Amniotic stem cell (primary cell): ENCODE measurements at places on chromosomes 6 and 20.
A peak's percentile ranks its signal among the peaks of the same experiment; 100 is the strongest.

GRCh38 chr20:50872560-50873425 is 58.4 kb downstream of the ADNP start:
- no peak for DNase-seq

GRCh38 chr20:8095648-8096572 is 36.2 kb upstream of the PLCB1 start:
- no peak for DNase-seq

- DNase-seq, result no peak
Observed at GRCh38 chr6:118775381-118775780, 118.6 kb upstream of the ASF1A start.

DNA sequence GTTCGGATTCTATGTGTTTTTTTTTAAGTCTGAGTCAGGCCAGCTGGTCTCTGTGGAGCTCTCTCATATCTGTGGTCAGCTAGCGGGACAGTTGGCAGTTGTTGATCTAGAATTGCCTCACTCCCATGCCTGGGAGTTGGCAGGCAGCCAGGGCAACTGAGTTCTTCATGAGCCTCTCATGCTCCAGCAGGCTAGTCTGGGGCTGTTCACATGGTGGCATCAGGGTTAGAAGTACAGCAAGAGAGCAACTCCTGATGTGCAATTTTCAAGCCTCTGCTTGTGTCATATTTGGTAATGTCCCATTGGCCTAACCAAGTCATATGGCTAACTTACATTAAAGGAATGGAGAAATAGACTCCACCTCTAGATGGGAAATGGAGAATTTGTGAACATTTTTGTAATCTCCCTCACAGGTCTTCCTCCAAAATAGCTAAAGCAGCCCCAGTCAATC is 6.7 kb upstream of the IFT52 start:
- DNase-seq, result peak; percentile 74

DNA sequence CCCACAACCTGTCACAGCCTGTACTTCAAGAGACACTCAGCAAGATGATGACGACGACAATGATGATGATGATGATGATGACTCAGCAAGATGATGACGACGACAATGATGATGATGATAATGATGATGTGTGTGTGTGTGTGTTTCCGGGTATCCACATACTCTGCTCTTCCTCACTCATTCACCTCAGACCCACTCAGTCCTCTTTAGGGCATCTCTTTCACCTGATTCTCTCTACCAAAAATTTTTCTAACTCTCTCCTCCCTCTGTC is 1.2 kb upstream of the EIF6 start:
- no peak for DNase-seq

DNA sequence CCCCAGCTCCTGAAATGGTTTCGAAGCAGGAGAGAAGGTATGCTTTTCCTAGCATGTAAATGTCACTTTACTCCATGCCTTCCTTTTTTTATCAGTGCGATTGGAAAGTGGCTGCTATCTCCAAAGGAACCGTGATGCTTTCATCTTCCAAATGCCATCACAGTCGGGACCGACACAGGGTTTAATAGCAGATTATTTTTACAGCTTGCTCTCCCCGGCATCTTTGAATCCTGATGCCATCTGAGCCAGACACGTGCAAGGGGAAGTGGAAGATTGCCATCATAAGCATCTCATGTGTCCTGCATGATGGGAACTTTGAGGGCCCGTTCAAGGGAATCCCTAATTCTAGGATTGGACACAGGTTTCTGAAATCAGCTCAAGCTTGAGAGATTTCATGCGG is 253.4 kb upstream of the KCNG1 start:
- no peak for DNase-seq

DNA sequence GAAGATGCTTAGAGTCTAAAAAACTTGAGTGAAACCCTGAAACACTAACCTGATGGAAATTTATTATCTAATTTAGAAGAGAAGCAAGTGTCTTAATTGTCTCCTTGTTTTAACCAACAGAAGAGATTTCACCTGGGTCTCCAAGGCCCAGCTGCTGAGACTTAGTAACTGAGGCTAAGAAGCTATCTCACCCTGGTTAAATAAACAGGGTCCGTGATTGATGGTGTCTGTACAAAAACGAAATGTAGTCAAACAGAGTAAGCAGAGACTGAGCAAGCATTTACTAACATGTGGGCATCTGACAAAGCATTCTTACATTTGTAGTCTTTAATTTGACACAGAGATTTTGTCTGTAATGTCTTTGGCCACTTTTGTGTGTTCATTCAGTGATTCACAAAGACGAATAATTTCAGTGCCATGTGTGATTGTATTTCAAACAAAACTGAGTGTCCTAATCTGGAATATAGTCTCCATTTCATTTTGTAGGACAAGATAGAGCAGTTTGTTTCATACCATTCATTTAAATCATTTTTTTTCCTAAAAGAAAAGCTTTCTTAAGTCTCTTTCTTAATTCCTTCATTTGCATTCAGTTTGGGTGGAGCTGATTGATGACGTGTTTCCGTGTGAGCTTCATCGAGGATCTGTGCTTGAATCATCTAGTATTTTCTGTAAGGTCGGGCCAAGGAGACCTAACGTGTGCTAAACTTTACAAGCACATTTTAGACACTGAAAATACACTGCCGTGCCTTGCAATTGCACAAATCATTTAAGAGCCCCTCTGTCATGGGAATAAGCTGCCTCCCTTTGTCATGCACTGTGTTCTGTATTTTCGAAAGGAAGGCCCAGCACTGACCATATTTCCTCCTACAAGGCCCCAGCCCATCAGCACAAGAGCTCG is 170.6 kb upstream of the QKI start:
- no peak for DNase-seq

GRCh38 chr20:17852323-17852722 is 116.3 kb downstream of the SNX5 start:
- no peak for DNase-seq

GRCh38 chr6:85691478-85691877 is 48.8 kb upstream of the SYNCRIP start:
- no peak for DNase-seq

DNA sequence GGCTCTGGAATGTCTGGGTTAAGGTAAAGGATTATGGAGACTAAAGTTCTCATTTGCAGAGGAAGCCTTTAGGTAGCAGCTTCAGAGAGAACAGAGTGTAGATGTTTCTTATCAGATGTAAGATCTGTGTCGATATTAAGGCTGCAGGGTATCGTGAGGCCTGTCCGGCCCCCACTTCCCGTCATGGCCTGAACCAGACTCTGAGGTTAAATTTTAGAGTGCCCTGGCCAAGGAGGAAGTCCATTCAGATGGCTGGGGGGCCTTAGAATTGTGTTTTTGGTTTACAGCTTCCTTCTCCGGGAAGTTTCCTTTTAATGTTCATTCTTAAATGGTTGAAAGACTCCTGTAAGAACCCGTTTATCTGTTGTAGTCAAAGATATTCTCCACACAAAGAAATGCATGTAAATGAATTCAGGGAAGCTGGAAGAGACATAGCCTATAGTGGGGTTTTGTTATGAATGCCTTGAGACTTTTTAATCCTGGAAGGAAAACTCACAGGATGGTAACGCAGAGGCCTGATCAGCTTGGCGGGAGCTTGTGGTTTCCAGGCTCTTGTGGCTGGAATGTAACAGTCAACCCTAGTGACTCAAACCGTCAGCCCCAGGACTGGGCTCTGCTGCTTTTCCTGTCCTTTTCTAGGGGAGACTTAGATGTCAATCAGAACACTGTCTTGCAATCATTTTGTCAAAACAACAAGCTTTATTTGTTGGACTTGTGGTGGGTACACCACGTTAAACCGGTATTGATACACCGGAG is 34.7 kb downstream of the KIF25 start:
- no peak for DNase-seq

- no peak for DNase-seq
Observed at GRCh38 chr6:90446164-90446563, 140.7 kb downstream of the MAP3K7 start.

- DNase-seq, result no peak
Observed at GRCh38 chr6:73368675-73369074, 1.0 kb downstream of the OOEP start.

DNA sequence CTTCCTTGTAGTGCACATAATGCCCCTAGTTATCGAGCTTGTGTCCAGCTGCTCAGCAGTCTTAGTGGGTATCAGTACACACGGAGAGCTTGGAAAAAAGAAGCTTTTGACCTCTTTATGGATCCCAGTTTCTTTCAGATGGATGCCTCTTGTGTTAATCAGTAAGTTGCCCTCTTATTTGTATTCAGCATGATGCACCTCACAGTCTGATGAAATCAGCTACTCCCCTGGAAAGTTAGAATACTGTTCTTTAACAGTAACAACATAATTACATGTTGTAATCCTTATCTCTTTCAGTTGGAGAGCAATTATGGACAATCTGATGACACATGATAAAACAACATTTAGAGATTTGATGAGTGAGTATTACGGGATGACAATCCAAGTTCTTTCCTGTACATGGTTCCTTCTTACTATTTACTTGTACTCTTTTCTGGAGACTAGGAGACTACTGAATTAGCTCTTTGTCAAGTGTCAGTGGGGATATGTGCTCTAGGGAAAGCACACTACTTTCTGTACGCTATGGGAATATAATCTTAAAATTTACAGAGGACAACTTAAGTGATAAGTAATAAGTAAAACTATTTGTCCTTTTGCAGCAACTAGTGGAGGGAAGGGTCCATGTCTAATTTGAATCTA is 39.1 kb downstream of the PGM3 start:
- DNase-seq, result no peak

DNA sequence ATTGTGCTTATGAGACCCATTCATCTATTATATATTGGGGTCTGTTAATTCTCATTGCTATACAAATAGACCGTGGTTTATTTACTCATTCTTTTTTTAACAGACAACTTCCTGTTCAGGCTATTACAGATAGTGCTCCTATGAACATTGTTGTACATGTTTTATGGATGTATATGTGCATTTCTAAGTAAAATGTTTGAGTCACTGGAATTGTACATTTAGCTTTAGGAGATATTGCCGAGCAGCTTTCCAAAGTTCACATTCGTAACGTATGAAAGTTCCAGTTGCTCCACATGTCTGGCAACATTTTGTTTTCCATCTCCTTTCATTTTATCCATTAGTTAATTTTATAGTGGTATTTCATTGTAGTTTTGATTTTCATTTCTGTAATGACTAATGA is 19.1 kb downstream of the SLC17A2 start:
- no peak for DNase-seq

DNA sequence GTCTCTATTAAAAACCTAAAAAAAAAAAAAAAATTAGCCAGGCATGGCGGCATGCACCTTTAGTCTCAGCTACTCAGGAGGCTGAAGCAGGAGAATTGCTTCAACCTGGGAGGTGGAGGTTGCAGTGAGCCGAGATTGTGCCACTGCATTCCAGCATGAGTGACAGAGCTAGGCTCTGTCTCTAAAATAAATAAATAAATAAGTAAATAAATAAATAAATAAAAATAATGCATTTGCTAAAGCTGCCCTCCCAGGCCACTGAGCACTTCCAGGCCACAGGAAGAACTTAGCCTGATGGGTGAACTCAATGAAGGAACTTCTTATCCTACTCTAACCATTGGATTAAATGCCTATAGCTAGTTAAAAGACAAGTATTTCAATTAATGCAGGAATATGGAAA is 104.9 kb downstream of the SYNDIG1 start:
- no peak for DNase-seq

DNA sequence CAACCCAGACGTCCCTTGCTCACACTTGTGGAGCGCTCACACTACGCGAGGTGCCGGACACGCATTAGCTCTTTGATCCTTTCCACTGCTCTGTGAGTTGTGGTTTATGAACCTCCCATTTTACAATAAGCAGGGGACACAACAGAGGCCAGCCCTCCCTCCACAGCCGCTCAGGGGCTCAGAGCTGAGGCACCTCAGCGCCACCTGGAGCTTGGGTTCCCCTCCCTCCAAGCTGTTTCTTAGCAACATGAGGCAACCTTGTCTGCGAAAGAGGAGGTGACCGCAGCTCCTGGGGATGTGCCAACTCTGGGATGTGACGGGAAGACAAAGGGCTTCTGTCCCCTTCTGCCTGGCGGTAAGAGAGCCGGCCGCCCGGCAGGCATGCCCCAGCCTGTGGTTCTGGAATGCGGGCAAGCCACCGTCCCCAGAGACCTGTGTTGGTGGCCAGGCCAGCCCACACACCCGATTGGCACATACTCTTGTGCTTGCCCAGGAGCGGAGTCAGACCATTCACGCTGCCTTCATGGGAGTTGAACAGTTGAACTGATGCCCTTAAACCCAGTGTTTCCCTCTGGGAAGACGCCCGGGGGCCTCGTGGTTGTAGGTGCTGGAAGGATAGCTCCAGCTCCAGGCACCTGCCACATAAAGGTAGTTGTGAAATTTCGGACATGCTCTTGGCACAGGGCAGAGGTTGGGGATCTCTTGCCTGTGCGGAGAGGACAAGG is 44.5 kb downstream of the RBM38 start:
- DNase-seq, result no peak

DNA sequence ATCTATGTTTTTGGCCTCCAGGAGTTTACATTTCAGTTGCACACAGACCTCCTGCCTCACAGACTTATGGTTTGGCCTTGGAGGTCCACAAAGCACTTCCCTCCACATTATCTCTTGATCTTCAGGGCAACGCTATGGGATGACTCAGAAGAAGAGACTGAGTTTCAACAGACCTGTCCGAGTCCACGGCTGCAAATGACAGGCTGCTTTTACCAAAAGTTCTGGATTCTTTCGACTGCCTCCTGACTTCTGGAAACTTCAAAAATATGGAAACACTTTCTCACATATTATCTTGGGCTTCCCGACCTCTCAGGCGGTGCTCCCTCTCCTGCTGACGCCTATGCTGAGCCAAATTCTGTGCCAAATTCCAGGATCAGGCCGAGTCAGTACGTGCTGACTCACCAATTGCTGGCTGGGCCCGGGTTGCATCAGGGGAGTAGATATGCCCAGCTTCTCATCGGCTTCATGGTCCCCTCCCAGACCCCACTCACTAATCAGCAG is 190.2 kb downstream of the BMP7 start:
- no peak for DNase-seq

DNA sequence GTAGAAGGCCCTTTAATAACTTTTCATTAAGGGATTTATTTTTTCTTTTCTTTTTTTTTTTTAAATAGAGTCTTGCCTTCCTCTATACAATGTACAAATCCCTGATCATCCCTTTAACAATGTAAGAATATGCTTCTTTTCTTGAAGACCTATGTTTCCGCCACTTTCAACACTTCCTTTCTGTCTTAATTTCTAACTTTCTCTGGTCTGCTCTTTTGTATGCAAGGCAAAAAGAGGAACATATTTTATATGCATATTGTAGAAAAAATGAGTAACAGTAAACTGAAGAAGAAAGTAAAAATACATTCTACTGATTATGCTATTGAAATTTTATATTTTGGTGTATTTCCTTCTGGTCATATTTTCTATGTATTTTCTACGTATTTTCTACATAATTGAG is 484.7 kb downstream of the TFAP2B start:
- DNase-seq, result no peak

GRCh38 chr6:100466410-100467128 is 1.8 kb upstream of the SIM1 start:
- DNase-seq, result no peak

- no peak for DNase-seq
Observed at GRCh38 chr20:48823476-48823875, 4.3 kb downstream of the PREX1 start.

GRCh38 chr20:36670665-36671357 is 24.8 kb upstream of the SLA2 start:
- DNase-seq, result no peak

- DNase-seq, result no peak
Observed at GRCh38 chr20:37681384-37682112, 12.3 kb upstream of the CTNNBL1 start.
